ENCODE measurements at places on chromosomes 7 and 10.

GRCh38 chr10:61183967-61184366, 240.0 kb upstream of the RHOBTB1 start:
- DNase-seq: no peak

- no peak for DNase-seq
Measured at GRCh38 chr7:96116173-96116572, 205.7 kb downstream of the SLC25A13 start.

DNA sequence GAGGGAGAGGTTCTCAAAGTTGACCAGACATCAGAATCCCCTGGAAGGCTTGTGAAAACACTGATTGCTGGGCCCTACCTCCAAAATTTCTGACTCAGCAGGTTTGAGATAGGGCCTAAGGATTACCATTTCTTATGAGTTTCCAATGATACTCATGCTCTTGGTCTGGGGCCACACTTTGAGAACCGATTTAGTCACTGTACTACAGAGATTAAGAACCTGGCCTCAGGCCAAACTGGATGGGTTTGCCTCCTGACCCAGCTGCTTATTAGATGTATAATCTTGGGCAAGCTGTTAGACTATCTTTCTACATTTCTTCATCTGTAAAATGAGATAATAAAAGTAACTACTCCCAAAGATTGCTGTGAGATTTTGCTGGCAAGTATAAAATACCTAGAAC, 77.1 kb upstream of the SCIN start:
- DNase-seq: no peak

DNA sequence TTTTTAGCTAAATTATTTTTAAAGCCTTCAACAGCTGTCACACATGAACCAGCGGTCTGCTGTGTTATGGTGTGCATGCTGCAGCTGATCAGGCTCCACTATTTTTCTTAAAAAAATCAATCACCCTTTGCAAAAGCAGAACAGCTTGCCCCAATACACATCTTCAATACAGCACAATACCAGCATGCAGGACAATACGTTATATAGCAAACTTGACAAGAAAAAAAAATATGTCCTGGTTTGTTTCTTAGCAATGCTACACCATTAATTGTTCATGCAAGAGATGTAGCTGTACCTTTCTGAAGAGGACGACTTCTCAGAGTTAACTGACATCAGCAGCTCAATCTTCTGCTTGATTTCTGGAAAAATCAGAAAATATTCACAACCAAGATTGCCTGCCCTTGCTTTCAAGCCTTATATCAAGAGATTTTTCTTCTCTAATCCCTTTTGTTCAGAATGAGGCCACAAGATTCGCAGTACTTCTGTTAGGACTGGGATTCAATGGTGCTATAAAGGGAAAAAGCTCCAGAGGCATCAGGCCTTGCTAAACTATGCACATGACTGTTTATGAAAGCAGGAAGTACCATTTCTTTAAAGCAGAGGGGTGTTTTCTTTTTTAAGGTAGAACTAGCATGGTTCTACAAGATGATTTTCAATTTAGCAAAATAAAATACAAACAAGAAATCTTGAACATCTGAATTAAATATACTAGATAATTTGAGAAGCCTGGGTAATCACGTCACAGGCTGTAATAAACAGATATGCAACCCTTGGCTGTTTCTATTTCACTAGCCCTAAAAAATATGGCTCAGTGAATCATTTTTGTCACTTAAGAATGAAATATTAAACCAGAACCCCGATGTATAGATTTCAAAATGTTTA, 120.0 kb downstream of the SRPK2 start:
- peak; percentile 33 for DNase-seq

DNA sequence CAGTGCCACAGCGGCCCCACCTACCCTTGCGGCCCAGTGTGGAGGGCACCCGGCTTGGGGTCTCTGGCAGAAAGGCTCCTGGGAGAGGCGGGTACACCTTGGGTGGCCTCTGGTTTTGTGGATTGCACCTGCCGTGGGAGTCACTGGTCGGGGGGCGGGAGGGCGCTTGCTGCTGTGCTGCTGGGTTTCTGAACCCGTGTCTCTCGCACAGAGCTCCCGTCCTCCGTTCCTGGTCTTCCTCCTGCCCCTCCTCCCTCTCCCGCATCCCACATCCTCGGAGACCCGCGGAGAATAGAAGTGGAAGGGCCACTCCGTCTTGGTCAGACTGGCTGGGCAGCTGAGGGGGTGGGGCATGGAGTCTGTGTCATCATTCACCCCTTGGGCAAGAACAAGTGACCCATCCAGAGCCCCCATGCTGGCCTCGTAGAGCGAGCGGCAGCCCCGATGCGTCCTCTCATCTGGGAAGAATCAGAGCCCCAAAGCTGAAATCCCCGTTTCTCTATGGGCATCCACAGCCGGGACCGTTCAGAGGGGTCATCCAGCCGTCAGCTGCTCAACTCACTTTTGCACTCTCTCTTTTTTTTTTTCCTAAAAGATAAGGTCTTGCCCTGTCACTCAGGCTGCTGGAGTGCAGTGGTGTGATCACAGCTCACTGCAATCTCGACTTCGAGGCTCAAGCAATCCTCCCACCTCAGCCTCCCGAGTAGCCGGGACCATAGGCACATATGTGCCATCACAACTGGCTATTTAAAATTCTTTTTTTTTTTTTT, 4.0 kb downstream of the MAFK start:
- no peak for DNase-seq

- no peak for DNase-seq
Measured at GRCh38 chr7:50348469-50349162, 44.1 kb downstream of the IKZF1 start.

DNA sequence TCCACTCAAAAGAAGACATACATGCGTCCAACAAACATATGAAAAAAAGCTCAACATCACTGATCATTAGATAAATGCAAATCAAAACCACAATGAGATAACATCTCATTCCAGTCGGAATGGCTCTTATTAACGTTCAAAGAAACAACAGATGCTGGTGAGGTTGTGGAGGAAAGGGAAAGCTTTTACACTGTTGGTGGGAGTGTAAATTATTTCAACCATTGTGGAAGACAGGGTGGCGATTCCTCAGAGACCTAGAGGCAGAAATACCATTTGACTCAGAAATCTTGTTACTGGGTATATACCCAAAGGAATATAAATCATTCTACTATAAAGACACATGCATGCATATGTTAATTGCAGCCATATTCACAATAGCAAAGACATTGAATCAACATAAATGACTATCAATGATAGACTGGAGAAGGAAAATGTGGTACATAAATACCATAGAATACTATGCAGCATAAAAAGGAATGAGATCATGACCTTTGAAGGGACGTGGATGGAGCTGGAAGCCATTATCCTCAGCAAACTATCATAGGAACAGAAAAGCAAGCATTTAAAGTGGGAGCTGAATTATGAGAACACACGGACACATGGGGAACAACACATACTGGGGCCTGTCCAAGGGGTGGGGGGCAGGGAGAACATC, 28.4 kb downstream of the PCDH15 start:
- peak; percentile 2 for DNase-seq

GRCh38 chr7:150507947-150508602, 6.6 kb upstream of the GIMAP7 start:
- no peak for DNase-seq

GRCh38 chr7:24328050-24328449, 44.1 kb downstream of the NPY start:
- DNase-seq: no peak

DNA sequence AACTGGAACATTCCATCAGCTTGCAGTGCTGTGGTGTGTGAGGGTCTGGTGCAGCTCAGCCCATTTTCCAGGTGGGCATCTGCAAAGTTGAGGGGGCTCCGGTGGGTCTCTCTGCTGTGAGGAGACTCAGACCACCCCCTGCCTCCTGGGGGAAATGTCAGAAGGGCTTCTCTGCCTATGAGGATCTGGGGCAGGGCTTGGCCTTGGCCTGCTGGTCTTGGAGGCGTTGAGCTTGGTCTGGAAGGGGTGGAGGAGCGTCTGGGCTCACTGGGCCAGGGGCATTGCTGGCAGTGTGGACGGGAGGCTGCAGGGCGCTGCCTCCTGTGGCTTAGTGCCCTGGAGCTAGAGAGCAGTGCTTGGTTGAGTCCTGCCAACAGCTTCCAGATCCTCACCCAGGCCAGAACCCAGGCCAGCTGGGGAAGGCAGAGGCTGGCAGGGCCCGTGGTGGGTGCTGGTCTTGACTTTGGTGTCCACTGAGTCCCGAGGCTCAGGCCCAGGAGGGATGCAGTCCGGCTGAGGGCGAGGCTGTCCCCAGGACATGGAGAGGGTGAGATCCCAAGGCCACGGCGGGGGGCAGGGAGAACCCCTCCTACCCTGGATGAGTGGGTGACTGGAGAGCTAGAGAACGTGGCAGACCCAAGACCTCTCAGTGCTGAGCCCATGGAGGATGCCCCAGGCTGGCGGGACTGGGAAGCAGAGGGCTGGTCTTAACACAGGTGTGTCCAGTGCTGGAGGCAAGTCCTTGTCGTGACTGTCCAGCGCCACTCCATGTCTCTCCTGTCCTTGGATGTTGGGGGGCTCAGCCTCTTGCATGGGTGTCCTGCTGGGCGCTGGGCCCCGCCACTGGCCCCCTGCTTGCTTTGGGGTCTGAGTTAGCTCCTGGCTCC, 2.8 kb downstream of the SPRN start:
- no peak for DNase-seq

DNA sequence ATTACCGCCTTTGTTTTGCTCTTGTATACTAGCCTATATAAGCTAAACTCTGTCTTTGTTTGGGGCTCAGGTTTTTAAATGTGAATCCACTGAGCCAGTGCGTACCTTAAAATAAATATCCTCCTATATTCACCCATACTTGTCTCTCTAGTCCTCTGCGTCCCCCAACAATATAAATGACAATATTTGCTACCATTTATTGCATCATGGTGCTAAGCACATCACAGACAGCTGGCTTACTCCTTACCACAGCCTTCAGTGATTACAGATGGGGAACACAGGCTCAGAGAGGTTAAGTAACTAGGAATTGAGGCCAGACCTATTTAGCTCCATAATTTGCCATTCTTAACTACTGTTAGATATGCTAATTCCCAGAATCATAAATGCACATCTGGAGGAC, 3.4 kb upstream of the ADCK2 start:
- DNase-seq: no peak

DNA sequence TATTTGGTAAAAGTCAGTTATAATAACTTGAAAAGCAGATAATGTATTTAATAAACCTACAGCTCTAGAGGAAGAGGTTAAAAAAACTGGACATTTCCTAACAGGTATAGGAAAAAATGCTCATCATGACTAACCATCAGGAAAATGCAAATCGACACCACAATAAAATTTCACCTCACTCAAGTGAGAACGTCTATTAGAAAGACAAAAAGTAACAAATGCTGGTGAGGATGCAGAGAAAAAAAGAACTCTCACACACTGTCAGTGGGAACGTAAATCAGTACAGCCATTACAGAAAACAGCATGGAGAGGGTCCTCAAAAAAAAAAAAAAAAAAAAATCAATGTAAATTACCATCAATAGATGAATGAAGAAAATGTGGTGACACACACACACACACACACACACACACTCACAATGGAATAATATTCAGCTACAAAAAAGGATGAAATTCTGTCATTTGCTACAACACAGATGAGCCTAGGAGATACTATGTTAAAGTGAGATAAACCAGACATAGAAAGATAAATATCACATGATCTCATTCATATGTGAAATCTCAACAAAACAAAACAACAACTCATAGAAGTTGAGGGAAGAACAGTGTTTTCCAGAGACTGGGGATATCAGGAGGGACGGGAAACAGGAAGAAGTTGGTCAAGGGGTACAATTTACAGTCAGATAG, 20.1 kb downstream of the EPC1 start:
- DNase-seq: no peak

GRCh38 chr10:95560278-95561176, 644 bp downstream of the SORBS1 start:
- DNase-seq: peak; percentile 34

GRCh38 chr7:108659261-108659660, 89.6 kb downstream of the DNAJB9 start:
- DNase-seq: no peak

DNA sequence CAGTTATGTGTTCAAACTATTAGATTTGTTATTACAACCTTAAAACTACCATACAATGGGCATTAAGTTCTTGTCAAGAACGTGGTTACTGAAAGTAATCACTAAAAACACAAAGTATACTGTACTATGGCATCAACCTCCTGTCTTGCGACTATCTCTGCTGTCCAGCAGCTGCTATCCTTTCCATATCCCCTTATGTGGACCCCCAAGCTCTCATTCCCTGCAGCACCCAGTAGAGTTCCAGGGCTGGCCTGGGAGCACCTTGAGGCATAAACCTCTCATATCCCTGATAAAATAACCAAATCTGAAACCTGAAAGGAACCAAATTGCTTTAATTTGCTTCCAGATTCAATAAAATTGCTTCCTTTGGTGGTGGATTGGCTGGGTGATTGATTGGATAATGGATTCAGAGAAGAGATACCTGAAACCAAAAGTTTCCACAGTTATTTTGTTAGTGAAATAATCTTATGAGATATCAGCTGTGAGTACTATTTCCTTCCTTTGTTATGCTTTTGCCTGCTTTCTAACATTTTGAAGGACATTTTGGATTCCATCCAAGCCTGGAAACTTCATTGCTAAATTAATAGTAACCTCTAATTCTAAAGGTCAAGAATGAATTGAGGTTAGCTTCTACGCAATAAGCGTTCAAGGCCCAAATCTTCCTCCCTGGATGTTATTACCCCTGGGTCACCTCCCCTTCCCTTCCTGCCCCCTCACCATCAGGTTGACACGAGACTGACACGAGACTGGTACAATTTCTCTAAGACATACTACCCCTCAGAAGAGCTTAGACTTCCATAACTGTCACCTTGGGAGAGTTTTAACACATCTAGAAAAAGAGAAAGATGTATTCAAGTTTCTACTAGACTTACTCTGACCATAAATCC, 48.8 kb downstream of the RELN start:
- no peak for DNase-seq

DNA sequence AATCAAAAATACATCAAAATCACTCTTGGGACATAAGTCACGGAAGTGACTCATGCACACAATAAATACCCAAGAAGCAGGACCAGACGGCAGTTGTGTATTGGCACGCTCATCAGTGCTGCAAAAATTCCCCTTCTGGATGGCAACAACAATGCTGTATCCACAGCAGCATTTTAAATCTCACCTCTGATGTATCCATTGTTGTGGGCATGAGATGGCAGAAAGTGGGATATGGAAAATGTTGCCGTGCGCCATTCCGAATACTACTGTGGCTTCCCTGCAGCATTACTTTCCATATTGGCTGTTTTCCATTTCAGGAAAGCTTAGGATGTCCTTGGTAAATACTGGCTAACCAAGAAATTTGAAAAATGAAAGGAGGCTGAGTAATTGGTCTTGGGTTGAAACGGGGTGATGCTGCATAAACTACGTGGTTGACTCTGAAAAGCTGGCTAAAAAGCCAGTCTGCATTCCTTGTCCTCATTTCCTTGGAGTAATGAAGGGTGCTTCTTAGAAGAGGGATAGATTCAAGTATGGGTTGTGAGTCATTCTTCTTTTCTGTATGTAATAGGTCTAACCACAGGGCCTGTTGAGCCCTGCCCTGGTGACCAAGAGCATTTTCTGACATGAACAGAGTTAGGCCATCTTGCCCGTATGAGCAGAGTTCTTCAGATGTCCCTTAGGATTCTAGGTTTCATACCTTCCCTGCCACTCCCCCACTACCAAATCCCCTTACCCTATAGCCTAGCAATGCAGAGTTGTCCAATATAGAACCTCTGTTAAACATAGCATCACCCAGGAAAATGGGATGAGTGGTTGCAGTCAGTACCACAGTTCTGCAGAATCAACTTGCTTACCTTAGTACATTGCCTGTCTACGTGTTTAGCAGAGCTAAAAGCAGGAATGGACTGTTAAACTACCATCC, 36.3 kb upstream of the TOMM7 start:
- no peak for DNase-seq

- DNase-seq: no peak
Measured at GRCh38 chr10:68121020-68121743, 11.9 kb downstream of the MYPN start.
